ENCODE measurements at places on chromosomes 2 and 18. TPM values are rescaled to one million over a fixed set of nuclear protein-coding genes. Genes with fewer than 3 reads are reported as not detected.

GRCh38 chr2:18413676-18414396 is 146.6 kb downstream of the RDH14 start:
- peak; percentile 89 for DNase-seq

DNA sequence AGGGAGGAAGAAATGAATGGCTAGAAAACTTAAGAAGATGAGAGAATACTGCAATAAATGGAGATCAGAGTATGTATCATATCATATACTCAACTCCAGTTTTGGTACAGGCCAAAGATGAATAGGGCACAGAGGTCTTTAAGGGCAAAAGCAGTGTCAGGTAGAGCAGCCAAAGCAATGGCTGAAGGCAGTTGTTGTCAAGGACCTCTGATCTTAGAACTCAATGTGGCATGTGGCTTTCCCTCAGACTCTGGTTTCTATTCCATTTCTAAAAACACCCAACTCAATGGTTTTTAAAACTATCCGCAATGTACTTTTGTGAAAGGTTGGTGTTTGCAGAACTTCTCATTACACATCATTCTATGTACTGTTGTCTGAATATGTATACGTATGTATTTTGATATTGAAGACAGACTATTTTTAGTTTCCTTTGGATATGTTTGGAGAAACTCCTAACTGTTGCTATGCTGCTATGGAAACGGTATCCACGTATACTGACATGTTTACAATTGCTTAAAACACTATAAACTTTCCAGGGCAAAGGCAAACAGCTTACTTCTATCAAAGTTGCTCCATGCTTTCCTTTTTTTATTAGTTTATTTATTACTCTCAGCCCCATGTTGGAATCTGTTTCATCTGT is 58.1 kb upstream of the PELI1 start:
- peak; percentile 83 for DNase-seq

Gene UGT1A5
- total RNA-seq: not detected

Gene GPATCH11
- 8.1 TPM for total RNA-seq

GRCh38 chr2:134301099-134301927 is 47.4 kb downstream of the MGAT5 start:
- DNase-seq: peak; percentile 70

- peak; percentile 90 for DNase-seq
Measured at GRCh38 chr2:64779117-64779690, 125.5 kb upstream of the SERTAD2 start.

Gene TEKT4
- not detected for total RNA-seq

- peak; percentile 52 for DNase-seq
Measured at GRCh38 chr18:79680100-79680879, 687 bp downstream of the CTDP1 start.

Gene IL36G
- total RNA-seq: not detected

DNA sequence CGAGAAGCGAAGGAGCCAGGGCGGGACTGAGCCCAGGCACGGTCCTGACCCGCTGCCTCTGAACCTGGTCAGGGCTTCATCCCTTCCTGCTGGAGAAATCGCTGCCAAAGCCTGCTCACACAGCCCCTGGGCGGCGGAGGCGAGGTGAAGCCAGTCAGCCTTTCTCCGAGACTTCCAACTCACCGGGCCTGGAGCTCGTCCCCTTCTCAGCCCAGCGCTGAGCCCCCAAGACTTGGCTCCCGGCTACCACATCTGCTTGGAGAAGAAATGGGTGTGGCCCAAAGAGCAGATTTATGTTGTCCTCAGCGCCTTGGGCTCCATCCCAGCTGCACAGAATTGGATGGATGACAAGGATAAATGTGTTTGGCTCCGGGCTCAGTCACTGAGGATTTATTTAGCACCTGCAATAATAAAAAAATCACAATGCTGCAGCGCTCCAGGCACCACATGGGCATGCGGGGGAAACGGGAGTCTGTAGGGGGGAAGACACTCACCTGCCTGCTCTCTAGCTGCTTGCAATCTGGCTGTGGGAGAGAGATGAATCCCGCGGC is 64.9 kb downstream of the ACTR2 start:
- DNase-seq: no peak

DNA sequence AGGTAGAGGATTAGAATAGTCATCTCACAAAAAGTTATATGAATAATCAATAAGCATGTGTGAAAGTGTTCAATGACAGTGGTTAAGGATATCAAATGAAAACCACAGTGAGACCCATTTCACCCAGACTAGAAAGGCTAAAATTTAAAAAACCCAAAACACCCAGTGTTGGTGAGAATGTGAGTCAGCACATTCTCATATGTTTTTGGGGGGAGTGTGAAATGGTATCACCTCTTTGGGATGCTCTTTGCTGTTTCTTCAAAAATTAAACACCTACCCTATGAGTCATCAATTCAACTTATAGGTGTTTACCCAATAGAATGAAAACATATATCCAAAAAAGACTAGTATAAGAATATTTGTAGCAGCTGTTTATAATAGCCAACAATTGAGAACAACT is 69.8 kb downstream of the MAP3K20 start:
- no peak for DNase-seq

DNA sequence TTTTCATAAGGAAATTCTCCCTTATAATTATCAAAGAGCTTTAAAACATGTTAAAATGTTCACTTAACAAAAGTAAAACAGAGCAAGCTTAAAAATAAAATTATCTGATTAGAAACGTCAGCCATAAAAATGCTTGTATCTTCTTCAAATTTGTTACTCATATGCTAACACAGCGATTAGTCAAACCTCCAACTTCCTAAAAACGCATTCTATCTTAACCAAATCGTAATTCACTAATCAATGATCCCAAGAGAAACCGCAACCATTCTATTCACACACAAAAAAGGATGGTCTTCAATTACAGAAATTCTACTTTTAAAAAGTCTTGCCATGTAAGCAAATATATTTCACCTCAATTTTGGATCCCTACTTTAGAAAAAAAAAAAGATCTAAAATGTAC is 1.9 kb downstream of the STK17B start:
- DNase-seq: no peak

GRCh38 chr2:62114564-62114963 is 81.4 kb upstream of the B3GNT2 start:
- no peak for DNase-seq

DNA sequence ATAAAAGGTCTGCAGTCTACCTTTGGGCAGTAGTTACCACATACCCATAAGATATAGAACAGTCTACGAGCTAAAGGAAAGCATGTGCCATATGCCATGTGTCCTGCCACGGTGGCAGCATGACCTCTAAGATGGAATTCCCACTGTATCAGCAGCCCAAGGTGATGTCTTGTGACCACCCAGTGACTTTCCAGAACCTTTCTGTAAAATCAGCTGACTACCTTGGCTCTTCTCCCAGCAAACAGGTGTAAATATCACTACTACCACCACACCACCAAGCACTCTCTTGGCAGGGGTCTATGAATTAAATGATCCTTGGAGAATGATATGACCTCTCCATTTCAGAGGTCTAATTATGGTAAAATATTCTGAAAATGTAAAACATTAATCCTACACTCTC is 99.6 kb downstream of the METTL8 start:
- DNase-seq: no peak

DNA sequence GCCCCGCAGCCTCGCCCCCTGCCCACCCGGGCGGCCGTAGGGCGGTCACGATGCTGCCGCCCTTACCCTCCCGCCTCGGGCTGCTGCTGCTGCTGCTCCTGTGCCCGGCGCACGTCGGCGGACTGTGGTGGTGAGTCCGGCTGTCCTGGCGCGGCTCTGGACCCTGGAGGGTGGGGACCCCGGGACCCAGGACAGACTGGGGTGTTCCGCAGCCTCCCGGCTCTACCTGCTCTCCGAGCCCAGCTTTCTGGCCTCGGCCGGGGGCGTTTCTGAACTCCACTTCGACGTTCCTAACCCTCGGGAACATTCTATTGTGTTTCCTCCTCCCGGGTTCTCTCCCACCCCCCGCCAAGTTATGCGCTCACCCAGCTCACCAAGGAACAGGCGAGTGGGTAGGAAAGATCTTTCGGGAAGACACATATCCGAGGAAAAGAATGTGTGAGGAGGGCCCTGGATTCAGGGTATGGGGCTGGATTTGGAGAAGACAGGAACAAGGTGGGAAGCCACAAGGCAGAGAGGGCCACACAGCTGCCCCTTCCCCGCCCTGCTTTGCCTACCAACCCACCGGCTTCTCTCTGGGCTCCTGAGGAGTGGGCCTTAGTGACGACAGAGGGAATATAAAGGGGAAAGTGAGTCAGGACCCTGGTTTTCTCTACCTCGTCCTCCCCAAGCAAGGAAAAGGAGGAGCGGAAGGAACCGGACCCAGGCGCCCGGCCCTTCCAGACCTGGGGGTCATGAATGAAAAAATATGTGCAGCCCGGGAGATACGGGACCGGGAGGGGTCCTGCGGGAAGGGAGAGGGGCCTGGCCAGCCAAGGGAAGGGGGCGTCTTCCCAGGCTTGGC is 605 bp downstream of the WNT6 start:
- DNase-seq: no peak

Gene CD8A
- total RNA-seq: not detected

Gene GFPT1
- 52.9 TPM for total RNA-seq

DNA sequence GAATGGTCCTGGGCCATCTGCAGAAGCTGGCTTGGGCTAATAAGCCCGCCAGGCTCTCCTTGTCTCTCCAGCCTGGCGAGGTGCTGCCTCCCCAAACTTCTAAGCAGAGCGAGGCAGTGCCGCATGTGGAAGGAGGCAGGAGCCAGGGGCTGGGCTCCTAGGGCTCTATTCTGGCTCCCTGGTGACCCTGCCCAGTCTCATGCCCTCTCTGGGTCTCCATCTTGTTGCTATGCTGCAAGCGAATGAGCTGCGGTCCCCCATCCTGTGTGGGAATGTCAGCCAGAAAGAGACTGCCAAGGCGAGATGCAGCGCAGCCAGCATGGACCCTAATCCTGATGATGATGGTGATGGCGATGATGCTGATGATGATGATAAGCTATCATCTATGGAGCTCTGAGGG is 48.7 kb downstream of the TNS1 start:
- DNase-seq: no peak

Gene POTEJ
- total RNA-seq: not detected

DNA sequence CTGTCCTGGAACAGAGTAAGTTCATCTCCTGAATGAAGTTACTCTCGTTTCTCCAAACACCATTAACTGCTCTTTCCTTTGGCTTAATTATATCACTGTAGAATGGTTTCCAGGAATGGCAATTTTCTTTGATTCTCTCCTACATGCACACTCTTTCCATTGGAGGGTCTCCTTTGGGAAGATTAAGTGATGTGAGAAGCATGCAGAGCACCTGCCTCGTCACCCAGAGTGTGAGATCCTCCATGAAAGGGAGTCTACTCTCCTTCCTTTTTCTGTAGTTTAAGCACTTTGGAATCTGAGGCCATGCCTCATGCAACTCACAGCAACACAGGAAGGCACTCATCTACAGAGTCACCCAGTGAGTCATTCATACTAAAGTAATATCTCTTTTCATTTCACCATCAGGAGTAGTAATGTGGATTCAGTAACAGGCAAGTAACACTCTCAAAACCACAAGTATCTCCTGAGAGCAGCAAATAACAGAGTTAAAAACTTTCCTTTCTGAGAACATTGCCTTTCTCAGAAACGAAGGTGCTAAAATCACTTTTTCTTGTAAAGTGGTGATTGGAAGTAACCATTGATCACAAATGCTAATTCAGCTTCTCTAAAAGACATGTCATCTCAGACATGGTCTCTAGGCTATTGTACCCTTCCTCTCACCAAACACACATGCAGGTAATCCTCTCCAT is 52.8 kb upstream of the IL1RL1 start:
- peak; percentile 97 for DNase-seq

DNA sequence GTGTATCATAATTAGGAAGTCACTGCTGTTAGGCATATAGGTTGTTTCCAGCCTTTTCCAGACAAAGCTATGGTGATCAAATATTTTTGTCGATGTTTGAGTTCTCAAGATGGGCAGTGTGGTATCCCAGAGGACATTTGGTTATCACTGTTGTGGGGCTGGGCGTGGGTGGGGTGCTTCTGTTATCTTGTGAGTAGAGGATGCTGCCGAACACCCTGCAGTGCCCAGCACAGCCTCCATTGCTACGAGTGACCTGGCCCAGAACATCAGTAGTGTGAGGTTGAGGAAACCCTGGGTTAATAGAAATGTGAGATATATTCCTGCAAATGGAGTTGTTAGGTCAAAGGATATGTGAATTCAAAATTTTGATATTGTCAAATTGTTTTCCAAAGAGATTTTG is 33.2 kb downstream of the ZNF236 start:
- DNase-seq: no peak

- DNase-seq: no peak
Measured at GRCh38 chr2:102037681-102038080, 45.9 kb downstream of the IL1R2 start.

DNA sequence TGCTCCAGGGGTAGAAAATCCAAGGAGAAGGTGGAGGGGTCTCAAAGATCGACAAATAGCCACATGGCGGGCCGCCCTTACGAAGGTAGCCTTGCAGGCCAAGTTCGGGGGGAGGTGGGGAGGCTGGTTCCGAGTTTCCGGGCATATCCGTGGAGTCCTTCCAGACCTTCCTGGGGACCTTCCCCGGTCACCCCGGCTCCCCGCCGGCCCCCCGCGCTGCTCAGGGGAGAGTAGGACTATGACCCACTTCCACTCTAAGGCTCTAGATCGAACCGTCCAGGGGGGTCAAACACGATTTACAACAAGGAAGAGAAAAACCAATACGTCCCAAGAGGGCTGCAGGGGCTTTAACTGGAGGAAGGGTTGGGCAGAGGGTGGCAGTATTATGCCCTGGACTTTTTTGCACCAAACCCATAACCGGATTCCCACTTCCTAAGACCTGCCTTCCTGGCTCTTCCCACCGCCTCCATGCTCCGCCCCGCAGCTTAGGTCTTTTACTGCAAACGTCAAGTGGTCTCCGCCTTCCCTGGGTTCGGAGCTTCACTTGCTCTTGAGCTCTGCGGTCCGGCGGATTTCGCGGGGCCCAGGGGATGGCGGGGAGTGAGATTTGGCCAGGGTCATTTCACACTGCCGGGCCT is 779 bp upstream of the LYPD6 start:
- peak; percentile 7 for DNase-seq

- no peak for DNase-seq
Measured at GRCh38 chr2:144471305-144472045, 48.4 kb downstream of the ZEB2 start.

GRCh38 chr2:168355121-168355520 is 101.0 kb upstream of the CERS6 start:
- no peak for DNase-seq

GRCh38 chr2:62814123-62814522 is 108.6 kb downstream of the EHBP1 start:
- DNase-seq: peak; percentile 76

Gene PAIP2B
- 0.18 TPM for total RNA-seq
